ENCODE measurements at places on chromosomes 2 and 18. TPM values are rescaled to one million over a fixed set of nuclear protein-coding genes. Genes with fewer than 3 reads are reported as not detected.

Gene GNLY
- total RNA-seq: not detected

Gene SPEG
- 26.4 TPM for total RNA-seq

Gene STON1
- total RNA-seq: 15.6 TPM

Gene BAZ2B
- 59.4 TPM for total RNA-seq

Gene DES
- 1.2 TPM for total RNA-seq

Gene BMP10
- not detected for total RNA-seq

Gene ALS2
- total RNA-seq: 39.1 TPM

Gene DSG4
- not detected for total RNA-seq

Gene ABCG5
- not detected for total RNA-seq

Gene SLC5A7
- not detected for total RNA-seq

Gene DSC1
- not detected for total RNA-seq

Gene NLRC4
- total RNA-seq: not detected

Gene SELENOI
- 11.6 TPM for total RNA-seq

Data from osteoblast (primary cell).